ENCODE measurements at places on chromosomes 13 and 19. TPM values are rescaled to one million over a fixed set of nuclear protein-coding genes. Genes with fewer than 3 reads are reported as not detected.

Gene SHISA7
- not detected for total RNA-seq

Gene BRD4
- 25.3 TPM for total RNA-seq

Gene ZNF614
- 4.3 TPM for total RNA-seq

Gene USHBP1
- total RNA-seq, result not detected

Gene FFAR2
- not detected for total RNA-seq

Gene NOTCH3
- 44.4 TPM for total RNA-seq

Measured in fibroblast of the aortic adventitia (primary cell).